ENCODE measurements at places on chromosomes 13 and 19.
A peak's percentile ranks its signal among the peaks of the same experiment; 100 is the strongest.

- DNase-seq: no peak
Measured at GRCh38 chr13:23636360-23636759, 66.1 kb downstream of the TNFRSF19 start.

DNA sequence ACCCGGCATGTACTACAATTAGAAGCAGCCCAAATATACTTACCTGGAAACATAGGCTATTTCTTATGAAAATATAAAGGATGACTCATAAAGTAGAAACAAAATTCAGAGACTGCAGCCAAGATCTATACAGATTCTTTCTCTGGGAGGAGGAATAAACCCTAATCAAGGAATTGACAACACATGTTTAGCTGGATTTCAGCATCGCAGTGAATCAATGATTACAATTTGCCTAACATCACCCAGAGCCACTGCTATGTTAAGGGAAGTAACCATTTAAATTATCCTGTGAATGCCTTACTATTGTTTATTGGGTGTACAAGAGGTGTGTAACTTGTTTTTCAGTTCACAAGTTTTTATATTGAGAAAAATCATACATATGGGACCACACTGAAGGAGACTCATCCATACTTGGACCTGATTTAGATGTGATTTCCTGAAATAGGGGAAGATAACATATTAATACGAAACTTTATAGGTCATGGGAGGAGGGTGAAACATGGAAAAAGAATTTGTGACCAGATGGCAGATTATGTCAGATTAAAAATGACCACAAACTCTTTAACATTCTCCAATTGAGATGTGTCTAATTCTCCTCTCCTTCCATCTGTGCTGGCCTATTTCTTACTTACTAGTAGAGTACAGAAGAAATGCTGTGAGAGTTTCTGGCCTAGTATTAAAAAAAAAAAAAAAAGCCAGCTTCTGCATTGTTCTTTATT lies 1168.4 kb downstream of the SLITRK1 start:
- DNase-seq: no peak

GRCh38 chr19:56884441-56884840 lies 43.9 kb upstream of the PEG3 start:
- no peak for DNase-seq

DNA sequence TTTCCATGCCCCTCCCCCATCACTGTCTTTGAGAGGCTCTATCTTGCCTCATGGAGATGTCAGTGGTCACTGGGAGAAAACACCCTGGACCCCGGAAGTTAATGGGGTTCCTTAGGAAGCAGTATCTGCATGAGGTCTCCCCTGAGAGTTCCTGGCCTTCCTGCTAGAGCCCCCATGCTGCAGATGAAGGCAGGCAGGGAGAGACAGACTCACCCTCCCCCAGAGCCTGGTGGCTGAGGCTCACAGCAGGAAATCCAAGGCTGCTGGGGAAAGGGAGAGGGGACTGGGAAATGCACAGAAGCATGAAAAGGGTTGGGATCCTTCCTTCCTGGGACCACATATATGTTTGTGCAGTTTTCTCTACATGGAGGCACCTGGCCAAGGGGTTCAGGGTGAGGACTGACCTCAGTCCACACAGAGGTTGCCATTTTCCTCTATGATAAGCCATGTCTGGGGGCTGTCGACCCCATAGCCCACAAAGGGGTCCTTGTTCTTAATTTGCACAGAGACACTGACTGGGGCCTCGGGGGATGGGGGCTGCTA lies 95.4 kb downstream of the RNASEH2B start:
- no peak for DNase-seq

DNA sequence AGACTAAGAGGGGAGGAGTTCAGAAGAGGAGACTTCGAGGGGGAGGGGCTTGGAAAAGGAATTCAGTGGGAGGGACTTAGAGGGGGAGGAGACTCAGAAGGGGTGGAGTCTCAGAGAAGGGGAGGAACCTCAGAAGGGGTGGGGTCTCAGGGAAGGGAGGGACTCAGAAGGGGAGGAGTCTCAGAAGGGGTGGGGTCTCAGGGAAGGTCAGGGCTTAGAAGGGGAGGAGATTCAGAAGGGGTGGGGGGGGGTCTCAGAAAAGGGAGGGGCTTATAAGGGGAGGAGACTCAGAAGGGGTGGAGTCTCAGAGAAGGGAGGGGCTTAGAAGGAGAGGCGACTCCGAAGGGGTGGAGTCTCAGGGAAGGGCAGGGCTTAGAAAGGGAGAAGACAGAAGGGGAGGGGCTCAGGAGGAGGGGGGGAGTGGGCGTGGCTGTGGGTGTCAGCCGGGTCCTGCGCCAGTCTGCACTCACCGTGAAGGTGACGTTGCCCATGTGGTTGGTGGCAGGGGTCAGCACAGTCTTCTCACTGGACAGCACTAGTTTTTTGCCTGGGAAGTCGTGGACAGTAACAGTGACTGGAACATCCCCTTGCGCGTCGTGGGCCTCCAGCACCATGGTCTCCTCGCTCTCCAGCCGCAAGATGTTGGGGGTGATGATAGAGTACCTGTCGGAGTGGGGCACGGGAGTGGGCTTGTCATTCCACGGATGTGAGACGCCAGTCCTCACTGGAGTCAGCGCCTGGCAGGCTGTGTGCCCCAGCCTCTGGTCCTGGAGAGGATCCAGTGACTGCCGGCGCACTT lies 1.5 kb downstream of the C3 start:
- DNase-seq: no peak

DNA sequence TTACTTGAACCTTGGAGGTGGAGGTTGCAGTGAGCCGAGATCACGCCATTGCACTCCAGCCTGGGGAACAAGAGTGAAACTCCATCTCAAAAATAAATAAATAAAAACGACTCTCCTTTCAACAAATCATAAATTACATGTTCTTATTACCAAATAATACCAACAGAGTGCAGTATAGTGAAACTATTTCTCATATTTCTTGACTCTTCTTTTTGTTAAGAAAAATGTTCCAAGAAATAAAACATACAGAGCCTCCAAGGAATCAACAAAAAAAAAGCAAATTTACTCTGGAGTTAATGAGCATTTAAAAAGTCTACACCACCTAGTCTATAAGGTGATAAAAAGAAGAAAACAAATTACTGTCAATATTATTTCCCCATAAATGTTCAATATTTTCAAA lies 188.8 kb downstream of the KLF12 start:
- DNase-seq: no peak

GRCh38 chr13:31051999-31052398 lies 109.7 kb downstream of the HSPH1 start:
- DNase-seq: no peak

DNA sequence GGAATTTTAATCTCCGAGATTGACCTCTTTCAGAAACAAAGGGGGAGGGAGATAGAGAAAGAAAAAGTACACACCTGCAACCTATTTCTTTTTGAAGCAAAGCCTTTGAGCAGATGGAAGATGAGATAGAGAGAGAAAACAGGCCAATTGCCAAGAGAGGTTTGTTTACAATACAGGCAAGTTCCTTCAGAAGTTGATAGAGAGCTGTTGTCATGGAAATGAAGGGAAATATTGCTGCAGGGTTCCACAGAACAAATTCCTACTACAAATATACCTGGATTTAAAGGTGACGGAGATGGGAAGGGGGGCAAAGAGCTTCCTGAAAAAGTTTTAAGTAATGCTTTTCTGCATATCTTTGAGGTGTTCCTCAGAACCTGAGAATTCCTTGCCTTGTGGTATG lies 388.4 kb downstream of the NDFIP2 start:
- DNase-seq: peak; percentile 56

GRCh38 chr19:40799558-40800338 lies 757 bp downstream of the EGLN2 start:
- peak; percentile 58 for DNase-seq

DNA sequence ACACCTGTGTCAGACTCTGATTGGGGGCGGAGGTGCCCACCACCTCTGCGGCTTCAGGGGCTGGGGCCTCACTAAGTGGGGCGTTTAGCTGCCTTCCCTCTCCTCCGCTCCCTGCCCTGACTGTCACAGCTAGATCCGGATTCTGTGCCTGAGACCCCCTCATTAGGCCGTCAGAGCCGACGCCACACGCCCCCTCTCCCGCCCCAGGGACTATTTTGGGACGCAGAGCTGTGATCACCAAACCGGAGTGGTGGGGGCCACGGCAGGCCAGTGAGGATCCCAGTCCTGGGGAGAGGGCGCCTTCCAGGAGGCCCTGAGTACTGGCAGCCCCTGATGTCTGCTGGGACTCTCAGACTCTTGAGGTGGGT lies 762 bp downstream of the KANK3 start:
- DNase-seq: no peak

DNA sequence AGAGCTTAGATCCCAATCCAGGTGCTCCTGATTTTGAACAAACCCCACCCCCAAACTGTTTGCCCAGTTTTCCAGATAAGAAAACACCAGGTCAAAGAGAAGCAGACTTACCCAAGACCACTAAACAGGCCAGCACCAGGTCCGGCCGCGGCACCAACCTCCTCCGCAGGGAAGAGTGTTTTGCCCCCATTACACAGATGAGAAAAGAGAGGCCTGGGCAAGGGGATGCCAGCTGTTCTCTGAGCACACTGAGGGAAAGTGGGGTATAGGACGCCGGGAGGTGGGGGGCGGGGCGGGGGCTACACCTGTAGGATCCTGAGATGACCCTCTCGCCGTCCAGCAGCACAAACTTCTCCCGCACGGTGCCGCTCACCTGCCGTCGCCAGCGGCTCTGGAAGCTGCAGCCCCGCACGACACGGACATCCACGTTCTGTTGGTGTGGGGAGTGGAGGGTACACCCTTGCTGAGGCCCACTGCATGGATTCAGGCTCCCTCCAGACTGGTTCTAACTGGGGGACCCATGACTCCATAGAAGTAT lies 3.1 kb downstream of the SPACA4 start:
- DNase-seq: no peak

DNA sequence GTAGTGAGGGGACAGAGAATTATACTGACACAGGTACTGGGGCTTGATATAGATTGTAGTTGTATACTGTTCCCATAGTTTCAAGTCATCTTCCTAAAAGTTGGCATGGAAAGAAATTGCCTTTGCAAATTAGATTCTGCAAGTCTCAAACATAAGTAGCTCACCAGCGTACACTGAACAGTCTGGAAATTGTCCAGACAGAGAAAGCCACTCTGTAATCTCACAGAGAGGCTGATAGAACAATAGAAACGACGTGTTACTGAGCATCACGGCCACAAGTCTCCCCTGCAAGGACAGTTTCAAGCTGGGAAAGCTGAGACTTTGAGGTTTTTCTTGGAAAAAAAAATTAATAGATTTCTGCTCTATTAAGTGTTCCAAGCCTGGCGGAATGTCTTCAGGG lies 228.6 kb downstream of the DNAJC15 start:
- no peak for DNase-seq

- no peak for DNase-seq
Measured at GRCh38 chr19:40110570-40110969, 19.8 kb upstream of the ZNF780A start.

All from Caco-2 (cell line).